ENCODE measurements at places on chromosomes 1 and 21. TPM values are rescaled to one million over a fixed set of nuclear protein-coding genes. Genes with fewer than 3 reads are reported as not detected.

Gene SPRR2A
- not detected for total RNA-seq

DNA sequence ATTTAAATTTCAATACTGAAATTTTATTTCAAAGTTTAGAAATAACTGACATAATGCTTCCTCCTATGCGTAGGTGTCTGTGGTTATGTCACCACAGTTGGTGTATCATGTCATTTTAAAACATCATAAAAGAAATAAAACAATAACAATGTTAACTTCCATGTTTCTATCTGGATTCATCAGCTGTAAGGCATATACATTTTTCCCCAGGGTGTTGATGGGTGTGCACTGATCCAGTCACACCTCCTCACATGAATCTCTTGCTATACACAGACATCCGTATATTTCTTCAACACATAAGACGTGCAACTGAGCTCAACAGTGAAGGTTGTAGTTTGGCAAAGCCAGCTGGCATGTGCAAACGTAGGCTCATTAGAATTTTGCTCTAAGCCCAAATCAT lies 6.2 kb downstream of the KCNA3 start:
- DNase-seq, result no peak

GRCh38 chr1:9503001-9503675 lies 36.1 kb upstream of the SLC25A33 start:
- DNase-seq, result no peak

- DNase-seq, result no peak
Observed at GRCh38 chr21:45630876-45631275, 12.6 kb upstream of the PCBP3 start.

GRCh38 chr1:14810595-14811361 lies 212.3 kb downstream of the KAZN start:
- DNase-seq, result no peak

All from B cell (primary cell).